T-helper 17 cell (primary cell): ENCODE measurements at places on chromosomes 5 and 9.

- no peak for DNase-seq
These were observed 73.8 kb upstream of the IFNE start for GRCh38 chr9:21555911-21556310.

DNA sequence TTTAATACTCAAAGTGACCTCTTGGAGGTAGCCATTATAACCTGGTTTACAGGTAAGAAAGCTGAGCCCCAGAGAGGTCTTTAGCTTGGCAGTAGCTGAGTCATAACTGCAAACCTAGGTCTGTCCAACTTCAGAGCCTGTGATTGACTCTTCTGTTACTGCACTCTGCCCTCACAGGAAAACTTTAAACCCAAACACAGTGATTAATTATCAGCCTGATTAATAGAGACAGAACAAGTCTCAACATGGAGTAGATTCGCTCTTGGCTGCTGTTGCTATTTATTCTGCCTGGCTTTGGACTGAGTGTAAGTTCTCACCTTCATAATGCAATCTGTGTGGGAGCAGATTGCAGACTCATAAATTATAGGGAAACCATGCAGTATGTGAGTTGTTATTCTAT is 27.4 kb upstream of the TXN start:
- DNase-seq, result no peak

DNA sequence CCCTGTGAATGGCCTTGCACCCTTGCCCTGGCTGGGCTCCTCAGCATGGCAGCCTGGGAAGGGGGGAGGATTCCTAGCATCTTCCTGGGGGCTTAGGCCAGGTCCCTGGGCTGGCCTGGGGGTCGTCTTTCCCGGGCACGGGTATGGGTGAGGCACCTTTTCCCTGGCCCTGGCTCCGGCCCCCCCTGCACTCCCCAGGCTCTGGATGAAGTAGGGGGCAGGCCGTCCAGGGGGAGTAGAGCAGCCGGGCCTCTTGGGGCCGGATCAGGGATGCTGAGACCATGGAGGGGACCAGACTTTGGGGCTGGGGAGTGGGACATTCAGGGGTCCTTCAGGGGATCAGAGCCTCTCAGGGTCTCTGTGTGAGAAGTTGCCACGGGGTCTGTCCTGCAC is 6.6 kb downstream of the RXRA start:
- no peak for DNase-seq

DNA sequence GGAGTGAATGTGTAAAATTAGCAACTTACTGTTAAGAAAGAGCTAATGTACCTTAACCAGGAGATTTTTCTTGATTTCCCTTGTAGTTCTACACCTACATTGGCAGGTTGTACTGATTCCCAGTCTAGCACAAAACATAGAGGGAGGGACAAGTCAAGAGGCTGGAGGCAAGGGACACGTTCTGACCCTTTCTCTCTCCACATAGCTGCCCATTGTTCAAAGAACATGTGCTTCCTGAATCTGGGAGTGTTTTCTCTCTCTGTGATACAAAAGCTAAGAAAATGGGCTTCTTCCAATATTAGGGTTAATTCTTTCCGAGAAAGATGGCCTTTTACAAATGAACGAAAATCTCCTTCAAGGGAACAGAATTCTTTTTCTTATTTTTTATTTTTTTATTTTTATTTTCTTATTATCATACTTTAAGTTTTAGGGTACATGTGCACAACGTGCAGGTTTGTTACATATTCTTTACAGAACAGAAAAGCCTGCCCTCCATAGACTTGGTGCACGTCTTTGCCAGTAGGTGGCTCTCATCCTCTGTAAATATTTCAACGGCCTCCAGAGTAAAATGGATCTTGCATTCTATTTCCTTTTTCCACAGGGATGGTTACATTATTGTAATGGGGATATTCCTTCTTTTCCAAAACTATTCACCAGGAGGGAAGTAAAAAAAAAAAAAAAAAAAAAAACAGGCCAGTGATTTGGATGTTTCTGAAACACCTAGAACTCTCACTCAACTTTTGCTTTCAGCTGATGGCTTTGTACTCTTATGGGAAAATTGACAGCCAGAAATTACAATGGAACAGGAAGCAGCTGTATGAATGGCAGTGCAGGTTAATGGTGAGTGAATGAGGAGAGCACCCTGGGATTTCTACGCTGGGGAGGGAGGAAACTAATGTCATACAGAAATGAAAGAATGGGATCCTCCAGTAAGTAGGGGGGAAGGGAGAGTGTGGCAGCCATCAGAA is 13.1 kb upstream of the IFNA5 start:
- DNase-seq, result no peak

DNA sequence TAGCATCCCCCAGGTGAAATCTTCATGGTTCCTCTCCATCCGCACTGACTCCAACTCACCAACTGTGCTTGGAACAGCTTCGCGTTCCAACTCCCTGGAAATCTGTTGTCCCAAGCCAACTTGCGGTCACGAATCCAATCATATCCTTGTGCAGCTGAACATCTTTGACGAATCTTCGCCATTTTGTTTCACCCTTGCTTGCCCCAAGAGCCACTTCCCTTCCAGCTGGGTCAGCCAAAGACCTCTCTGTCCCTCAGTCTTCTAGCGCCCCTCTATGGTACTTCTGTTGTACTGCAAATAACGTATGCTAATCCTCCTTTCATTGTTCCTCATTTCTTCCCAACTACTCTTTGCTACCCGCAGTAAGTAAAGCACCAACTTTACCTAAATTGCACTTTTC is 61.0 kb upstream of the TARS1 start:
- no peak for DNase-seq

- no peak for DNase-seq
These were observed 16.9 kb downstream of the ADAMTSL2 start for GRCh38 chr9:133551446-133551845.

- peak; percentile 24 for DNase-seq
These were observed 88.6 kb downstream of the LMX1B start for GRCh38 chr9:126702151-126703001.

DNA sequence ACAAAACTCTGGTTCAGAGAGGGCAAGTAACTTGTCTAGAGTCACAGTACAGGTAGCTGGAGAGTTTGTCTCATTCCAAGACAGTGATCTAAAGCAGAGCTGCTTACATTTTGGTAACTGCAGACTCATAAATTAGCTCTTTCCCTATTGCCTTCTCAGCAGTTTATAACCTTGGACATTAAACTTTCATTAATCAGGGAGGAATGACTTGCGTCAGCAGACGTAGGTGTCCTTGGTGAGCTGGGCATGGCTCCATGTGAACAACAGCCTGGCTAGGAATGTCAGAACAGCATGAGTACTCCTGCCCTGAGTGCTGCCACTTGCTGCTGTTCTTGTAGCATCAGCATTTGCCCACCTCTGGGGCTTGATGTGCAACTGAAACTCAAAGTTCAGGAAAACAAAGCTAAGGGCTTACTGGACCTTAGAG is 2.2 kb upstream of the ALDOB start:
- no peak for DNase-seq

DNA sequence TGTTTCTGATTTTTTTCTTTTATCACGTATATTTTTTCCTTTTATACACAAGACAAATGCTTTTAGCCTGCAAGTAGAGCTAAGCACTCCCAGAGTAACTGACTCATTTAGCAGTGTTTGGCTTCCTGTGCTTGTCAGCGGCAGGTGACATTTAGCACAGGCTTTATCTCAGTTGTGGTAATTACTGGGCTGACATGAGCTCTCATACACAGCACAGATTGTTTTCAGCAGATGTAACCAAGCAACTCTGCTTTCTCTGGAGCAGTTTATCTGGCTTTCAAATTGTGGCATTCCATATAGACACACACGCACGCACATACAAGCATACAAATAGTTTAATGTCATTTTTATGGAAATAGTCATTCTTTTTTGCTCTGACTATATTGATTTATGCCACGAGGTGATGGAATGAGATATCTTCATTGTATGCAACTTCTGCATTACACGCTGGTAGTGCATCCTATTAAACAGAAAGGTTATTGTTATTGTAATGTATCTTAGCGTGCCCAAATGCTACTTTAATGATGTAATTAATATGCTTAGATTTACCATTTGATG is 379.0 kb upstream of the GRAMD2B start:
- DNase-seq, result no peak

GRCh38 chr9:120040896-120041295 is 539.1 kb downstream of the CDK5RAP2 start:
- no peak for DNase-seq

GRCh38 chr5:159273923-159274322 is 10.8 kb downstream of the UBLCP1 start:
- DNase-seq, result no peak

GRCh38 chr9:29640507-29640906 is 2067.2 kb upstream of the C9orf72 start:
- DNase-seq, result no peak

- no peak for DNase-seq
These were observed 60.9 kb downstream of the YTHDC2 start for GRCh38 chr5:113574417-113574816.

GRCh38 chr5:150587016-150587415 is 53.4 kb upstream of the SYNPO start:
- no peak for DNase-seq

DNA sequence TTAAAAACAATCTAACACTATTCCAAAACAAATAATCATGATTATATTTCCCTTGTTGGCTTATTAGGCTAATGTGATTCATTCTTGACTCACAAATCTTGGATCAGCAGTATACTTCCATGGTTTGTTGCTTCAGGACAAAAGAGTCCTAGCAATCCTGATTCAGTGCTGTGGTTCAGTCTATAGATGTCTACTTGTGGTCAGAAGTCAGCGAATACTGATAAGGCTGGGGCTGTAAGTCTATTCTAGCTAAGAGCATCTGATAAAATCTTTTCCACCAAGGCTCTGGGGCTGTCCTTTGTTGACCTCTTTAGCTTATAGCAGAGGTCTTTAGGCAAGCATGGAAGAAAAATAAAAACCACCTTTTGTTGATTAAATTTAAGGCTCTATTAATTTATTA is 4.4 kb upstream of the SMIM3 start:
- no peak for DNase-seq

GRCh38 chr5:170755679-170756456 is 27.7 kb upstream of the GABRP start:
- DNase-seq, result no peak

- no peak for DNase-seq
These were observed 173.4 kb downstream of the ROR2 start for GRCh38 chr9:91776409-91777291.

DNA sequence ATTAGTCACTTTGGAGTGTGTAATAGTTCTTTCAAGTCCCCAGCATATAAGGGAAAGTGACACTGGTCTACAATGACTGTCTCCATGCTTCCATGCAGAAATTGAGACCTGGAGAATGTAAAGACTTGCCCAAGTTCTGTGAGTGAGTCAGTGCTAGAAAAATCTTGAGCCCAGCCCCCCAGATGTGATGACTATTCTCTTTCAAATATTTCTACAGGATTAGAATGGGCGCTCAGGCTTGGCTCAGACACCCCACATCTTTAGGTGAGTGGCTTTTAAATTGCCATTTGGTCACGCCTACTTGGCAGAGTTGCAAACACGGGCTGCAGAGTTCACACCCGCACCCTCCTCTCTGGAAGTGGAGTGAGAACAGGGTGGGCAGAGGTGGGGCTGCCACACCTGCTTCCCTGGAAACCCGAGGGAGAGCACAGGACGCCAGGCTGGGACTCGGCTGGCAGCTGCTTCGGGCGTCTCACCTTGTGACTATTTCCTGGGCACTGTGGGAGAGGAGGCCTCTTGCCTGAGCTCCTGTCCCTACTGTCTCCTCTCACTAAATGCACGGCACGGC is 37.6 kb downstream of the ROPN1L start:
- DNase-seq, result no peak

GRCh38 chr9:127931092-127931881 is 710 bp upstream of the PIP5KL1 start:
- no peak for DNase-seq

- no peak for DNase-seq
These were observed 14.9 kb downstream of the CD180 start for GRCh38 chr5:67181648-67182221.

DNA sequence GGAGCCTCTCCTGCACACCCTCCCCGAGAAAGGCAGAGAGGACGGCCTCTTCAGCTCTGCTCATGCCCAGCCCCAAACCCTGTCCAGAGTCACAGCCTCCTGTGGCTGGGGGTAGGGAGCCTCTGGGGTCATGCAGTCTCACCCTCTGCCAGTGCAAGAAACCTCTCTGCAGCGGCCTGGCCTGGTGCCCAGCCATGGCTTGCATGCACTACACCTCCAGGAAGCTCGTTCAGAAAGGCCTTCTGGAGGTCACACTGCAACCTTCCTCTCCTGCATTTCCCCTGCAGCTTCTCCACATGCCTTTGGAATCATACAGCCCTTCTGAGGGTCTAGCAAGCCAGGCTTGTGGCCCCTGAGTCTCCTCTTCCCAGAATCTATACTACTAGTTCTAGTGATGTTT is 17.9 kb downstream of the CSF1R start:
- no peak for DNase-seq

DNA sequence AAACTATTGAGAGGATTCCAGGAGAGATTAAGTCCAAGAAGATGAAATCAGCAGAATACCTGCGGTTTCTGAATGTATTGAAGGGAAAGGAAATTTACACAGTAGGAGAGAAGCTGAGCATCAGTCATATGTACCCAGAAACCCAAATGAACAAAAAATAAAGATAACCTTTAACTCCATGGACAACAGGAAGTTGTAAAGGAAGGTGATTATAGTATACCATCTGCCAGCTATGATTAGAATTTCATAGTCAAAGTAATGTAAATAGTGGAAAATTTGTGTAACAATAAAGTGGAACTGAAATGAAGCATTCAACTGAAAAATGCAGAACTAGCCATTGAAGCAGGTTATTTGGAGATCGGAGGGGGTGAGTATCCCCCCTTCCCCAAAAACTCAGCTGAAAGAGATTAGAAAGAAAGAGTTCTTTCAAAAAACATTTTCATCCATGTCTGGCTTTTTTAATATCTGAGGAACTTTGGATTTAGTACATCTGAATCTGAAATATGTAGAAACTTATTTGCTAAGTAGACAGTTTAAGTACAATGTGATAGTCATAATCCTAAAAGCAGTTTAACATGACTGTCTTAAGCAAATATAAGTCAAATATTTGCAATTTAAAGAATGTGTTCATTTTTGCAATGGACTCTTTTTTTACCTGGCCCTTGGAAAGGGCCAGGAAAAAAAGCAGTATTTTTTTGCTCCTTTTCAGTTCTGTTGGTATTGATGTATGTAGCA is 58.4 kb downstream of the APC start:
- no peak for DNase-seq

GRCh38 chr5:33840927-33841547 is 50.8 kb downstream of the ADAMTS12 start:
- no peak for DNase-seq

- DNase-seq, result no peak
These were observed 111.9 kb downstream of the MTRR start for GRCh38 chr5:7980881-7981280.
